ENCODE measurements at places on chromosomes 3 and 15. TPM values are rescaled to one million over a fixed set of nuclear protein-coding genes. Genes with fewer than 3 reads are reported as not detected.

GRCh38 chr3:50381383-50381782 lies 22.1 kb upstream of the TMEM115 start:
- no peak for DNase-seq

Gene TRH
- not detected for total RNA-seq

- peak; percentile 46 for DNase-seq
These were observed 23.6 kb downstream of the RHCG start for GRCh38 chr15:89472785-89473256.

- DNase-seq, result no peak
These were observed 28.7 kb downstream of the ATP13A3 start for GRCh38 chr3:194458131-194458530.

DNA sequence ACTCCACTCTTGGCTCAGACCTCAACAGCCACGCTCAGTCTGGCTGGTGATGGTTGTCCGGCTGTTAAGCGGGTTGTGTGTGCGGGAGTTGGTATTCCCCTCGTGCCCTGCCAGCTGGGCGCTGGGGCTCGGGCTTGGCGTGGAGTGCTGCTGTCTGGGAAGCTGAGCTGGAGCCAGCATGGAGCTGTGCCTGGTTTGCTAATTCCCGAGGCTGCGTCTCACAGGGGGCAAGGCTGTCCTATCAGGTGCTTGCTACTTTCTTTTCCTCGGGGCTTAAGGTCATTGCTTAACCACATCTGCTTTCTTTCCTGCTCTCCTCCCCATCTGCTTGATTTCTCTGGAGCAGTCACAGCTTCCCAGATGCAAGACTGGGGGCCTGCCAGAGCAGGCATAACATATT lies 29.9 kb downstream of the PDIA5 start:
- DNase-seq, result peak; percentile 59

Gene CYP8B1
- total RNA-seq, result not detected

DNA sequence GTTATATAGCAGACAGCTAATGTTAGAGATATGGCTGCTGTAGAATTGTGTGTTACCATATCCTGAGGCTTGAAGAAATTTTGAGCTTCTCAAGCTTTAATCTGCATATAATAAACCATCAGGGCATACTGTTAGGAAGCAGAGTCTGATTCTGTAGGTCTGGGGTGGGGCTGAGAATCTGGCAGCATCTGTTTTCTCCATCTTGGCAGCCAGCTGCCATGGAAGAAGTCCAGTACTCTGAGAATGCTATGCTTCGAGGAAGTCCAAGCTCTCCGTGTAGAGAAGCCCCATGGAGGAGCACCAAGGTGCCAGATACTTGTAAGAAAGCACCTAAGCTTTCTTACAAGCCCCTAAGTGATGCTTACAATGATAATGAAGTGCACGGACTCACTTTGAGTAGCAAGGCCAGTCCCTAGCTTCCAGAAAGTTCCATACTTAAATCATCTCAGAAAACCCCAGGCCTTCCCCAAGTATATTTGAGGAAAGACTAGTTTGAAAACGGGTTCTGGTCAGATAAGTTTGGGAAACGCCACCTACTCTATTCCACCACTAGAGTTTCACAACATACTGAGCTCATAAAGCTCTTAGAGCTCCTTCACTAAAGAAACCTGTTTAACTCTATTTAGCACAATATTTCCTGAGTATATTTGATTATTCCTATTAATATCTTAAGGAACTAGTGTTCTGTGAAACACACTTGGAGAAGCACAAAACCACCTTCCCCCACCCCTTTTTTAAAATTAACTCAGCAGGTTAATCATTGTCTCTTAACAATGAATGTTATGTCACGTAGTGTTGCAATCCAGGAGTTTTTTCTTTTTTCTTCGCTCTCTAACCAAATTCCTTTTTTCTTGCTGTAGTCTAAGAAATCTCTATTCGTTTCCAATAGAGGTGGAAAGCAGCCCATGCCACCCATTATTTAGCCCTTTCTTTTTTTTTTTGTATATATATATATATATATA lies 59.9 kb upstream of the RASGRP1 start:
- no peak for DNase-seq

DNA sequence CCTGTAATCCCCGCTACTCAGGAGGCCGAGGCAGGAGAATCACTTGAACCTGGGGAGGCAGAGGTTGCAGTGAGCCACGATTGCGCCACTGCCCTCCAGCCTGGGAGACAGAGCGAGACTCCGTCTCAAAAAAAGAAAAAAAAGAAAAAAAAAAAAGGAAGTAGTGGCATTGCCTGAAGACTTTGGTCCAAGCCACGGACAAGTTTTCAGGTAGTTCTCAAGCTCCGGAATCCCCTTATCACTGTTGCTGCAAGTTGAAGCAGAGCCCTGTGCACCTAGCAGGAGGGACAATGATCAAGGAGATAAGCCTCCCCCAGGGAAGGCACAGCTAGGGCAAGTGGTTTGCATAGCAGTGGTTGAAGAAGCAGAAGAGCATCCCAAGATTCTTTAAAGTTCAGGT lies 97.6 kb downstream of the MEX3B start:
- DNase-seq, result no peak

Gene SGO1
- total RNA-seq, result 2.8 TPM

Gene TM6SF1
- total RNA-seq, result 2.0 TPM

GRCh38 chr15:52391069-52391468 lies 95.5 kb upstream of the MYO5C start:
- DNase-seq, result no peak

DNA sequence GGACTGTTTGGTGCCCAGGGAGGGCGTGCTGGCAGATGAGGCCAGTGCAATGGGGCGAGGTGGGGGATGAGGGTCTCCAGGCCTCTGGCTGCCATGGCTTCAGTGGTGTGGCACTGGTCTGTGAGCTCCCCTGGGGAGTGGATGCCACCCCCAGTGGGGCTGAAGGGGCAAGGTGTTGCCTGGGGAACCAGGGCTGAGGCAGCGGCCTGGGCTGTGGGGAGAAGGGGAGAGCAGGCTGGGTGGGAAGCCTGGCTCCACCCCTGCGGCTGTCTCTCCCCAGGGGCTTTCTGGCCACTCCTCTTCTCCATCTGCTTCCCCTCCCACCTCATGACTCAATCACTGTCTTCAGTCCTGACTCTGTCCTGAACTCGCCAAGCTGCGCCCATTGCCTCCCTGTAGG lies 88.4 kb upstream of the TLE3 start:
- DNase-seq, result no peak

Gene LTF
- total RNA-seq, result 1.0 TPM

DNA sequence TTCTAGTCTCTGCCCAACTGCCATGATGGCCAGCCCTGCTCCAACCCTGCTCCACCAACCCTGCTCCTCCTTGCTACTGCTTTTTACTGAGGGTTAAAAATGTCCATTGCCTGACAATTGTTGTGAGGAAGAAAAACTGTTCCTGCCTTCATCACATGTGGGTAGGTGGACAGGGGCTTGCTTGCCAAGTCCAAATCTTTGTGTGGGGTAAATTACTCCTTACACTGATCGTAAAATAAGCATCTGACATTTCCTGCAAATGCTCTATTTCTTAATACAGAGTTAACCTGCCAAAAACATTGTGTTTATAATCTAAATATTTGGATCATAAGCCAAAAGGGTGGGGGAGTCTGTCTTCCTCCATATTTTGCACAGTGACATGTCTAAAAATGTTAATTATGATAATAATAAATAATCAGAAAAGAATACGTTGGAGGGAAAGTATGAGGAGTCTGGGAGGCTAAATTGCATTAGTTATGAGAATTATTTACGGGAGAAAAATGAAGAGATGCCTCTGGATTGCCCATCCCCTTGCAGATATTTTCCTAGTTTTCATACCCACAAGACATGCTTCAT lies 242.5 kb upstream of the TBL1XR1 start:
- DNase-seq, result no peak

Measured in left colon (tissue), 2 donors.